ENCODE measurements at places on chromosomes 2 and 18.

DNA sequence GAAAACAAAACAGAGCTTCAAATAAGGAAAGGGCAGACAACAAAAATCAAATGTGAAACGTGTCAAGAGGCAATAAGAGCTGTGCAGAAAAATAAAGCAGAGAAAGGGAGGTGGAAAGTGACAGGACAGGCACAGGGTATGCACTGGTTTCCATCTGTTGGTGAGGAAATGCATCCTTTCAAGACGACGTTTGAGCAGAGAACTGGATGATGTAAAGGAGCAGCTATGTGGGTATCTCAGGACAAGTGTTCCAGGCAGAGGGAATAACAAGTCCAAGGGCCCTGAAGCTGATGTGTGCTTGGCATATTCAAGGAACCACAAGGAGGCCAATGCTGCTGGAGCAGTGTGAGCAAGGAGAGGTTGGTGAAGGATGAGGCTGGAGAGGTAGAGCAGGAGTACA lies 168.9 kb upstream of the SERPINE2 start:
- no peak for DNase-seq

DNA sequence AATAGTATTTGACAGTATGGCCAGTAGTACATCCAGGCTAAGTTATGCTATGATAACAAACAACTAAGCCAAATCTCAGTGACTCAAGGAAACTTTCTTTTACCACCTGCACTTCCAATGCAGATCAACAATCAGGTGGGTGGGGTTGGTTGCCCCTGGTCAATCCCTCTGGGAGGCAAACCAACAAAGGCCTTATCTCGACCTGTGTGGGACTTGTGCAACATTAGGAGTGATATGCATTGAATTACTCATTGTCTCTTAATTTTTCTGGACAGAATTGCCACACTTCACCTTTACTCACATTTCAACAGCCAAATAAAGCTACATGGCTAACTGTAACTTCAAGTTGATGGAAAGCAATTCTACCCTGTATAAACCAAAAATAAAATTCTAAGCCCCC lies 1049.3 kb upstream of the CDH2 start:
- DNase-seq: no peak

DNA sequence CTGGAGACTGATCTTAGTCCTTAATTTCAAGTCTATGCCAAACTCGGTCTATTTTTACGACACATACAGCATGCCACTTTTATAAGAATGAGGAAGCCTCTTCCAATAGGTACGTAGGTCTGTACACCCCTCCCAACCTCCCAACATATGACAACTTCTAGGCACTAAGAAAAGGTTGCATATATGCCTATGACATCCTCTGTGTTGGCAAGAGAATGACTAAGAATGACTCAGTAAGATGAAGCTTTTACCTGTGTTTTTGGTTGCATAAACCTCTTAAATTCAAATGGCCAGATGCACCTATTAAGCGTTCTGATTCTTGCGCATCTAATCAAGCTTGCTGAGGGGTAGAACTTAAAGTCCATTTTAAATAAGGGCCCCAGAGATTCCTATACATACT lies 586.4 kb upstream of the ZEB2 start:
- DNase-seq: no peak

DNA sequence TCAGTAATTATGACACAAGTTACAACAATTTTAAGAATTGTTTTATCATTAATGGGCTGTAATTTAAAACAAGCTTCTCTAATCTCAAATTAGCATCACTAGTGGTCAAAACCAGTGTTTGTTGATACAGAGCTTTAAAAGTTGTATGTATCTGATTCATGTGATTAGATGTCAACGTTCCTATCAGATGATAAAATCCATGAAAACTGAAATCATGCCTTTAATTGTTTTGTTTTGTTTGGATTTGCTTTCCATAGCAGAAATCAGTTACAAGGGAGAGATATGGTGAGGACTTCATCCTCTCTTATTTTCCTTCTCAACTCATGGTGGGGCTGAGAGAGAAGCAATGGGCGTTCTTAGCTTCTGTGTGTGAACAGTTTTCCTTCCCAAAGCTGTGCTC lies 469.6 kb downstream of the PID1 start:
- no peak for DNase-seq

DNA sequence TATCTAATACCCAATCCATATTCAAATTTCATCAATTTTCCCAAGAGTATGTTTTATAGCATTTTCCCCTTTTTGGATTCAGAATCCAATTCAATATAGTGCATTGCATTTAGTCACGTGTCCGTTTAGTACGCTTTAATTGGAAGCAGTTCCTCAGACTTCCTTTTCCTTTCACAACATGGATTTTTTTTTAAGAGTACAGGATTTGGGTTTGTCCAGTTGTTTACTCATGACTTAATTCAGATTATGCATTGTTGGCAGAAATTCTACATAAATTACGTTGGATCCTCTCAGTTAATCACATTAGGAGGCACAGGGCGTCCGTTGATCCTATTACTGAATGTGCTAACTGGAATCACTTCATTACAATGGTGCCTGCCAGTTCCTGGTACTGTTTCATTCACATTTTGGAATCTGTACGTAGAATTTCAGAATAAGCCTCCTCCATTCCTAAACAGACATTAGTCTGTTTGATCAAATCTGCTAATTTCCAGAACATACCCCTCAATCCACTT lies 70.0 kb upstream of the ATIC start:
- DNase-seq: no peak

GRCh38 chr18:3245185-3245564 lies 2.4 kb upstream of the MYL12A start:
- DNase-seq: no peak
